ENCODE measurements at places on chromosomes 6 and 20.
A peak's percentile ranks its signal among the peaks of the same experiment; 100 is the strongest.

GRCh38 chr6:146770275-146770964 lies 171.6 kb downstream of the ADGB start:
- DNase-seq = no peak

DNA sequence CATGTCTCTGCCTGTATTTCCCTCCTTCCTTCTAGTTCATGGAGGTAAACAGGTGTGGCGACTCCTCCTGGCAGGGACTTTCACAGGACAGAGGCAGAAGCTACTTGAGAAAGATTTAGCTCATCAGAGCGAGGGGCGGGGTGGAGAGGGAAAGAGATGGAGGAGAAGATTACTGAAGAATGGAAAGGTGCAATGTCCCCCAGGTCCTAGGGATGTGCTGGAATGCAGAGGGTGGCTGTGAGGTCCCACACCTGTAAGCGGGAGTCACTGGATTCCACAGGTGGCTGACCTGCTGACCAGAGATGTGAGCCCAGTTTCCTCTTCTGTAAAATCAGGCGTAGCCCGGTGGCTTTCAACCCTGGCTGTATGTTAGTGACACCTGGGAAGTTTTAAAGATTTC lies 199.2 kb upstream of the SULF2 start:
- DNase-seq = no peak

GRCh38 chr20:24783631-24784492 lies 165.2 kb upstream of the CST7 start:
- DNase-seq = no peak

GRCh38 chr6:41970436-41970846 lies 28.8 kb upstream of the CCND3 start:
- no peak for DNase-seq

DNA sequence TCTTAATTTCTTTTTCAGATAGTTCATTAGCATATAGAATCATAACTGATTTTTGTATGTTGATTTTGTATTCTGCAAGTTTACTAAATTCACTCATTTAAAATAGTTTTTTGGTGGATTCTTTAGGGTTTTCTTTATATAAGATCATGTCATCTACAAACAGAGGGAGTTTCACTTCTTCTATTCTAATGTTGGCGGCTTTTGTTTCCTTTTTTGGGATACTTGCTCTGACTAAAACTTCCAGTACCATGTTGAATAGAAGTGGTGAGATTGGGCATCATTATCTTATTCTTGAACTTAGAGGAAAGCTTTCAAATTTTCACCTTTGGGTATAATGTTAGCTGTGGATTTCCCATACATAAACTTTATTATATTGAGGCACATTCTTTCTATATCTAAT lies 296.9 kb downstream of the BCKDHB start:
- DNase-seq = no peak

GRCh38 chr20:50320901-50321796 lies 130.5 kb downstream of the CEBPB start:
- DNase-seq = no peak

GRCh38 chr6:29552512-29553051 lies 7.0 kb downstream of the UBD start:
- peak; percentile 48 for DNase-seq

GRCh38 chr6:135228486-135228885 lies 47.4 kb downstream of the MYB start:
- DNase-seq = no peak

- DNase-seq = no peak
Observed at GRCh38 chr6:169293196-169293595, 39.5 kb upstream of the THBS2 start.

GRCh38 chr6:132511831-132512220 lies 1.1 kb downstream of the STX7 start:
- no peak for DNase-seq

- no peak for DNase-seq
Observed at GRCh38 chr6:33013608-33014007, 4.2 kb upstream of the HLA-DOA start.

- DNase-seq = no peak
Observed at GRCh38 chr6:142048593-142048980, 84.1 kb upstream of the GJE1 start.

GRCh38 chr6:147949981-147950622 lies 392.5 kb upstream of the SASH1 start:
- DNase-seq = no peak

- DNase-seq = no peak
Observed at GRCh38 chr20:8074931-8075330, 55.4 kb upstream of the TMX4 start.

DNA sequence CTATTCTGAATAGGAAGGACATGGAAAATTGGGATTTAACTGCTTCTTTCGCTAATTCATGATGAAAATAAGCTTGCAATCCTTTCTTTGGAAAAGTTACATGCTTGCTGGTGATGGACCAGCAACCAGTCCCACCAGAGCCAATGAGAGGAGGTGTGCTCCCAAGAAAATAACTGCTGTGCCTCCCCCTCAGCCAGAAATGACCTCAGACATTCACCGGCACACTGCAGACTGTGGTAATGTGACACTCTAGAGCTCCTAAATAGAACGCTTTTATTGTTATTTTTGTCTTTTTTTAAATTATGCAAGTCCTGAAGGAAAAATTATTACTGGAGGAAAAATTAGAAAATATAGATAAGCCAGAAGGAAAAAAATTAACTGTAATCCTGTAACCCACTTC lies 2.6 kb downstream of the PYGB start:
- no peak for DNase-seq

GRCh38 chr6:106527979-106528378 lies 101.3 kb downstream of the RTN4IP1 start:
- no peak for DNase-seq

DNA sequence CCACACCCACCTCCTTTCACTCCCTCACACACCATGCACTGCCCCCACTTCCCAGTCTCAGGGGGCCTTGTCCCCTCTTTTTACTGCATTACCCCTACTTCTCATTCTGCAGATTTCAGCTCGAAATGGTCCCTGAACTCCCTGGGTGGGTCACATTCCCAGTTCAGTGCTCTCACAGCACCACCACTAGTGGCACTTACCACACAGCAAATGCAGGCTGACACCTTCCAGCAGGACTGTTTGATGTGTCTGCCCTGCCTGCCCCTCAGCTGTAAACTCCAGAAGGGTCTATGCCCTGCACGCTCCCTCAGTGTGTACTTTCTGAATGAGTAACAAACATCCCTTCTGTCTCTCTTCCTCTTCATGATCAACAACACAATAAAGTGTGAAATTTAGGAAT lies 4.0 kb downstream of the DYNLT1 start:
- DNase-seq = no peak

DNA sequence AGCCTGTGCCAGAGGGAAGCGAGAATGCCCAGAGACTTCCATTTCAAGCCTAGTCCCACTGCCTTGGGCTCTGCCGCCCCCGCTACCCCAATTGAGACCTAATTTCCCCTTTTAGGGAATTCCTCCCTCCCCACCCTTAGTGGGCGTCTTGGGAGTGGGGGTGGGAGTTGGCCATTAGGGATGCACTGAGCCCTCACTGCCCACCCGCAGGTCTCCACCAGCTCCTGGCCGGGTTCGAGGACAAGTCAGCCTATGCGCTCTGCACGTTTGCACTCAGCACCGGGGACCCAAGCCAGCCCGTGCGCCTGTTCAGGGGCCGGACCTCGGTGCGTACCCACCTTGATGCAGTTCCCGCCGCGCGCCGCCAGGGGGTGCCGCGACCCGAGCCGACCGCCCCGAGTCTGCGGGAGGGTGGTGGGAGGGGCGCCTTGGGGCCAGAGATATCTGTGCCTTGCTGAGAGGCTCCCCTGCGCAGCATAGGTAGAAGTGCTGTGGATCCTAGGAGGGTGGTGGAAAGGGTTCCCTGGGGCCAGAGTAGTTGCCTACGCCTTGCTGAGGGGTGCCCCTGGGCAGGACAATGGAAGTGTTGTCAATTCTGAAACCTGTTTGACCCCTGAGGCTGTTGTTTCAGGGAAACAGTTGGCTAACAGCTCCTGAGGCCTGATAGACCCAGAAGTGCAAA lies 9.2 kb downstream of the ITPA start:
- peak; percentile 77 for DNase-seq

DNA sequence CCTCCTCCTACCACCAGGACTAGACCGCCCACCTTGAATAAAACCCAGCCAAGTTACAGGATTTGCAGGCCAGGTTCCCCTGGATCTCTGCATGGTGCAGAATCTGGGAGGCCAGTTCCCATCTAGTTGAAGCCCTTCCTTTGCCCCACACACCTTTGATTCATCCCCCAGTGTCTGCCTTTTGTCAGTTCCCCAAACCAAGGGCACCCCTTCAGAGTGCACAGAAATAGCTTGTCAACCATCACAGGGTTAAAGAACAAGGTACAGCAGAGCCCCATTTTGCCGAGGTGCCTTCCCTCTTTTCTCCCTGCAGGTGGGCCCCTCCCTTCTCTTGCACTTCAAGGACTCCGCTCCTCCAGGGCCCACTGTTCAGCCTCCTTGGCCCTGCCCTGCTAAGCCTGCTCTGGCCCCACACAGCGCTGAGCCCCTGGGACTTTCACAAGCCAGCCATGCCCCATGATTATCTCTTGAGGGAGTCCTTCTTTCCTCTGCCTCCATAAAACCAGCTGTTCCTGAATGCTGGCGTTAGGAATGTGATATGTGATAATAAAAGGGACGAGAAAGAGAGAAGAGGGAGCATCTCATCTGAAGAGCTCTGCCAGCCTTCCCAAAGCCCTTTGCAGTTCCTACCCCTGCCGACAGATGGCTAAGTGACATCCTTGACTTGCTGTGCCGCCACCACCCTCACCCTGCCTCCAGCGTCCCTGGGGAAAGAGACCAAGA lies 280.3 kb downstream of the CDC5L start:
- DNase-seq = no peak

- no peak for DNase-seq
Observed at GRCh38 chr6:75963569-75963968, 108.9 kb downstream of the IMPG1 start.

DNA sequence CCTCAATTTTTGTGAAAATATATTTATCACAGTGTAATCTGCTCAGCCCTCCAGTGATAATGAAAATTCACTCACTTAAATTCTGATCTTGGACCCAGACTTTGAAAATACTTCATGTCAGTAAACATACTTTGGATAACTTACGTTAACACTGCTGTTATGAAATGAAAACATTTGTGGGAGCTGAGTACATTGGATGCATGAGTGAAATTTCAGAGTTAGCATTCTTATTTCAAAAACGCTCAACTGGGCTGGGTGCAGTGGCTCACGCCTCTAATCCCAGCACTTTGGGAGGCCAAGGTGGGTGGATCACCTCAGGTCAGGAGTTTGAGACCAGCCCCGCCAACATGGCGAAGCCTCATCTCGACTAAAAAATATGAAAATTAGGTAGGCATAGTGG lies 196.4 kb downstream of the UTRN start:
- DNase-seq = no peak

DNA sequence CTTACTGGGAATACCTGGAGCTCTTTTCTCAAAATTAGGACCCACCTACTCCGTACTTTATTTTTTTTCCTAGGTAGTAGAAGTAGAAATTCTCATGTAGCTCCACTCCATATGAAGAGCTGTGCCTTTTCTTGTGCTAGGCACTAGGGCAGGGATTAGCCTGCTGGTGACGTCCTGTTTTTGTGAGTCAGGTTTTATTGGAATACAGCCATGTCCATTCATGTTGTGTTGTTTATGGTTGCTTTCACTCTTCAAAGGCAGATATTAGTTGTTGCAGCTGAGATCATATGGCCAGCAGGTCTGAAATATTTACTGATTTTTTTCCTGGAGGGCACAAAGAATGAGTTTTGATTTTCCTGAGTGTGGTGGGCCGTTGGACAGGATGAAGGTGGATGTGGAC lies 20.5 kb downstream of the XRN2 start:
- no peak for DNase-seq

- no peak for DNase-seq
Observed at GRCh38 chr6:15793288-15793687, 130.5 kb upstream of the DTNBP1 start.

DNA sequence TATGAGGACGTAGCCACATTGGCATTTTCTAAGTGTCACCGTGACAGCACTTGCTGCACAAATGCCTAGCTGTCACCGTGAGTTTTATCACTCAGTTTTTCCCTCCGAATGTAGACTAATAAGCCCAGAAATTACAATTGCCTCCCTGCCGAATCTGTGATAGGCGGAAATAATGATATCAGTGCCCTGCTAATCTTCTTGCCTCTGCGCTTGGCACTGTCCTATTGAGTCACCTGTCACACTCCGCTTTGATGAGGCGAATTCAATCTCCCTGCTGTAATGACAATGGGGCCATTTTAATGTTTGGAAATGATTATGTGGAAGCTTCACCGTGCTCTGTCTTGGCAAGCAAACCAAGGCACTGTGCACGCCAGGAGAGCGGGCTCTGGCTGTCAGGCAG lies 112.8 kb downstream of the LINC00237 start:
- DNase-seq = no peak

GRCh38 chr6:115817161-115817560 lies 243.5 kb downstream of the FRK start:
- no peak for DNase-seq

- DNase-seq = no peak
Observed at GRCh38 chr6:17015144-17015543, 86.7 kb upstream of the STMND1 start.

GRCh38 chr20:50003253-50003656 lies 20.5 kb downstream of the SNAI1 start:
- no peak for DNase-seq

DNA sequence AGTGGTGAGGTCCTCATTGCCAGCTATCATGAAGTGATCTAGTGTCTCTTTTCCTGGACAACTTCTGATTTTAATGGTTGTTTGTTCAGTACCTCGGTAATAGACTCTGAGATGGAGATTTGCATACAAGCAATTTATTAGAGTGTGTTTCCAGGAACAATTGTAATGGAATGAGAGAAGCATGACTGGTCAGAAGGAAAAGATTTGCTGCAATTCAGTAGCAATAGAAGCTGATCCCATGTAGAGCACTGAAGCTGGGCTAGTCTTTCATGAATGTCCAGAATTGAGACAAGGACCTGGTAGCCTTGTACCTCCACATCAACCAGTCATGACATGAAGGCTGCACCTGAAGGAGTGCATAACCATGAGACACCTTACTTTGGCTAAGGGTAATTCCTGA lies 526.5 kb downstream of the NKAIN2 start:
- no peak for DNase-seq

DNA sequence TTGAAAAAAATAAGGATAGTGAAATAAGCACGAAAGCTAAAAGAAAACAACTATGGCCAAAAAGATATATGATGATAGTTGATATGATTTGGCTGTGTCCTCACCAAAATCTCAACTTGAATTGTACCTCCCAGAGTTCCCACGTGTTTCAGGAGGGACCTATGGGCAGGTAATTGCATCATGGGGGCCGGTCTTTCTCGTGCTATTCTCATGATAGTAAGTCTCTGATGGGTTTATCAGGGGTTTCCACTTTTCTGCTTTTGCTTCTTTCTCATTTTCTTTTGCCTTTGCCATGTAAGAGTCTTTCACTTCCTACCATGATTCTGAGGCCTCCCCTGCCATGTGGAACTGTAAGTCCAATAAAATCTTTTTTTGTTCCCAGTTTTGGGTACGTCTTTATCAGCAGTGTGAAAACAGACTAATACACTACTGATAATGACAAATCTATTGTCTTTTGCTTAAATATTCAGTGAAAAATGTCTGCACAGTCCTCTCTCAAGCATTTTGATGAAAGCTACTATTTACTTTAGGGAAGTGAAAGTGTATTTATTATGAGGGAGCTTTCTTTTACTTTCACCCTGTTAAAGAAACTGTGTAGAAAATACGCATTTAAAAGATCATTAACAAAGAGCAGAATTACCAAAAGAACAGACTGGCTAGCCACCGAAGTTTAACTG lies 389.1 kb downstream of the HTR1B start:
- DNase-seq = no peak

Data from frontal cortex (tissue), 4 donors.